T-helper 17 cell (primary cell): ENCODE measurements at places on chromosomes 4 and X. TPM values are rescaled to one million over a fixed set of nuclear protein-coding genes. Genes with fewer than 3 reads are reported as not detected.

GRCh38 chr4:76309939-76310550, 3.5 kb downstream of the STBD1 start:
- DNase-seq = no peak

GRCh38 chrX:37906357-37906756, 59.0 kb upstream of the DYNLT3 start:
- DNase-seq = no peak

EDA gene
- total RNA-seq = 5.9 TPM

GRCh38 chr4:40720351-40720750, 29.4 kb upstream of the NSUN7 start:
- no peak for DNase-seq

GRCh38 chr4:158597879-158598596, 73.6 kb downstream of the C4orf46 start:
- DNase-seq = no peak
